Endothelial cell (in vitro differentiated cells): ENCODE measurements at places on chromosomes 7 and 10. TPM values are rescaled to one million over a fixed set of nuclear protein-coding genes. Genes with fewer than 3 reads are reported as not detected.
A peak's percentile ranks its signal among the peaks of the same experiment; 100 is the strongest.

DNA sequence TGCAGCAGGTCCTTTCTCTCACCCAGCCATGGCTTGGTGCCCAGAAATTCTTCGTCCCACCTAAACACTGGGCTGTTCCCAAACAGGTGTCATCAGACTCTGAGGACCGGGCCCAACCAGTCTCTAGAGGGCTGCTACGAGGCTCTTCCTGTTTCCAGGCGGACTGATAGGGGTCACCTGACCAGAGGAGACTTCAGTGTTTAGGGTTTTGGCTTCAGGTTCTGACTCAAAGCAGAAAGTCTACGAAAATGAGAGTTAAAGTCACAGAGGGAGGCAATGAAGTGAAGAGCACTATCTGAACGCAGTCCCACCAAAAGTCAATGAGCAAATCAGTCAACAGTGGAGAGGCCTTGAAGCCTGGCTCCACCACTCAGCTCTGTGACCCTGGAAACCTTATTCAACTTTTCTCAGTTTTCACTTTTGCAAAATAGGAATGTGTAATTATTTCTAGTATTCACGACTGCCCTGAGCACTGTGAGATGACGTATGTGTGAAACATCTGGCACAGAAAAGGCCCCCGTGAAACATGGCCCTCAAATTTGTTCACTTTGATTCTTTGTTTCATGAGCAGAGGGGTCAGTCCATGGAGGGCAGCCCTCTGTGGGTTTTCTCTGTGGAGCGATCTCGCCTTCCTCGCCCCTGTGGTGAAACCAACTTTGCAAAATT, 189.9 kb upstream of the PDE1C start:
- H3K36me3 ChIP-seq: no peaks in the 10 kb centered on the region
- H3K27ac ChIP-seq: no peak overlapping the region
- H3K4me3 ChIP-seq: no peak overlapping the region
- H3K4me1 ChIP-seq: no peaks in the 10 kb centered on the region

DNA sequence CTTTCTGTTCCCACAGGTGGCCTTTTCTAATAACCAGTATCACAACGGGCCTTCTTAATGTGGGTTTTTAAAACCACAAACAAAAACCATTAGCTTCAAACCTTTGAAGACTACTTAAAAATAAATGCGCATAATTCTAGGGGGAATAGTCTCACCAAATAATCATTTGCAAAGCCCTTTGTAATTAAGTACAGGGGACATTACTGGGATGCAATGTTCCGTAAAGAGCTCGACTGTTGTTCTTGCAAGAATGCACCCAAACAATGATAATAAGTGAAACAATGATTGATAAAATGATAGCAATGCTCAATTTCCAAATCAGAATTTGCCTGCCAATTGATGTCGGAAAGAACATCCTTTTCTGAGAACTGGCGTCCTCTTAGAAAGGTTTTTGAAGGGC, 589.1 kb upstream of the ADARB2 start:
- no peak overlapping the region for H3K27ac ChIP-seq
- H3K36me3 ChIP-seq: no peaks in the 10 kb centered on the region
- H3K4me3 ChIP-seq: no peak overlapping the region
- no peaks in the 10 kb centered on the region for H3K4me1 ChIP-seq

DNA sequence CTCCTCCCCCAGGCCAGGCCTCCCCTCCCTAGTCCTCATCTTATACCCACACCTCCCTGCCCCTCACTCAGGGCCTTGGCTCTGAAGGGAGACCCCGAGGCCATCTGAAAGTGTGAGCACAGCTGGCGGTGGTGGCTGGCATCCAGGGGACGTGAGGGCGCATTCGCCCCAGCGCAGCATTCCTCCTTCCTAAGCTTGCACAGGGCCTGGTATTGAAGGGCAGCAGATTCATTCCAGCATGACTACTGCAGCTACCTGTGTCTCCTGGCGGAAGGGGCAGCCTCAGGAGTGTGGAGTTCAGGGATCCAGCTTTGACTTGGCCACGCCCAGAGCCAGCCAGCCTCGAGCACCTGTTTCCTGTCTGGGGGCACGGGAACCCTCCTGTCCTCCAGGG, 72.6 kb downstream of the PARP12 start:
- H3K27me3 ChIP-seq: no peaks in the 10 kb centered on the region
- no peak for DNase-seq
- no peak overlapping the region for H3K27ac ChIP-seq
- no peak overlapping the region for H3K4me3 ChIP-seq
- no peaks in the 10 kb centered on the region for H3K36me3 ChIP-seq

DNA sequence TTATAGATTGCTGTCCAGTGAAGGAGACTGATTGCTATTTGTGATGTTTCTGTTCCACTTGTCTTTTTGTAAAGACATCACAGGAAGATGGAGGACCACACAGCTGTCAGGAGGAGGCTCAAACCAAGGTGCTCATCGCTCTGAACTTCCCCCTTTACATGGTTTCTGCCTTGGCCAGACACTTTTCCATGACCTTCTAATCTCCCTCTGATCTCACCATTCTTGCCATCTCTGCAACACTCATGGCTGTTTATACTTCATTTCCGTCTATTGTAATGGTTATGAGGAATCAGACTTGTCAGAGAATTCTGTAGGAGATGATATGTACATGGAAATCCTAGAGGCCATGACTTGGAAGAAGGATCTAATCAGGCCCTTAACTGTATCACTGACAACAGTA, 1.7 kb upstream of the TAS2R5 start:
- DNase-seq: no peak
- H3K27ac ChIP-seq: no peak overlapping the region

- H3K4me3 ChIP-seq: no peak overlapping the region
- H3K36me3 ChIP-seq: no peaks in the 10 kb centered on the region
- H3K27me3 ChIP-seq: no peaks in the 10 kb centered on the region
Measured at GRCh38 chr10:112490545-112490944, 43.5 kb downstream of the VTI1A start.

GRCh38 chr10:35172574-35172973, 45.9 kb downstream of the CREM start:
- H3K27me3 ChIP-seq: peaks cover 2% of the 10 kb centered on the region

- H3K27me3 ChIP-seq: peaks cover 2% of the 10 kb centered on the region
- H3K27ac ChIP-seq: no peak overlapping the region
- DNase-seq: no peak
- no peak overlapping the region for H3K4me3 ChIP-seq
- no peaks in the 10 kb centered on the region for H3K36me3 ChIP-seq
Measured at GRCh38 chr10:129927351-129928120, 36.5 kb downstream of the EBF3 start.

GRCh38 chr7:127886248-127886647, 145.0 kb downstream of the LRRC4 start:
- H3K27me3 ChIP-seq: no peaks in the 10 kb centered on the region
- no peak for DNase-seq
- peaks cover 55% of the 10 kb centered on the region for H3K4me1 ChIP-seq
- H3K27ac ChIP-seq: no peak overlapping the region
- peaks cover 38% of the 10 kb centered on the region for H3K36me3 ChIP-seq
- no peak overlapping the region for H3K4me3 ChIP-seq

- DNase-seq: no peak
- H3K4me3 ChIP-seq: no peak overlapping the region
- H3K36me3 ChIP-seq: no peaks in the 10 kb centered on the region
- peaks cover 1% of the 10 kb centered on the region for H3K27me3 ChIP-seq
- H3K4me1 ChIP-seq: no peaks in the 10 kb centered on the region
- H3K27ac ChIP-seq: no peak overlapping the region
Measured at GRCh38 chr7:11950281-11950680, 118.3 kb upstream of the THSD7A start.

Gene RAMP3
- 0.62 TPM for total RNA-seq

DNA sequence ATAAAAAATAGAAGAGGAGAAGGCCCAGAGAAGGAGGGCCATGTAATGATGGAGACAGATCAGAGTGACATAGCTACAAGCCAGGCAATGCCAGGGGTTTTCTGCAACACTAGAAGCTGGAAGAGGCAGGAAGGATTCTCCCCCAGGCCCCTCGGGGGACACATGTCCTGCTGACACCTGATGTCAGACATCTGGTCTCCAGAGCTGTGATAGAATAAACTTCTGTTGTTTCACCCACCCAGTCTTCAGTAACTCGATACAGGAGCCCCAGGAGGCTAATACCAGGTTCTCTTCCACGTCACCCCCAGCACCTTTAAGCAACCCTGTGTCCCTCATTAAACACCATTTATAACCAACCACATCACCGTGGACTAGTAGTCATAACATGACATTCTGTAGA, 94.9 kb downstream of the TMEM130 start:
- peaks cover 3% of the 10 kb centered on the region for H3K27me3 ChIP-seq
- H3K27ac ChIP-seq: no peak overlapping the region
- DNase-seq: no peak
- H3K4me3 ChIP-seq: no peak overlapping the region

DNA sequence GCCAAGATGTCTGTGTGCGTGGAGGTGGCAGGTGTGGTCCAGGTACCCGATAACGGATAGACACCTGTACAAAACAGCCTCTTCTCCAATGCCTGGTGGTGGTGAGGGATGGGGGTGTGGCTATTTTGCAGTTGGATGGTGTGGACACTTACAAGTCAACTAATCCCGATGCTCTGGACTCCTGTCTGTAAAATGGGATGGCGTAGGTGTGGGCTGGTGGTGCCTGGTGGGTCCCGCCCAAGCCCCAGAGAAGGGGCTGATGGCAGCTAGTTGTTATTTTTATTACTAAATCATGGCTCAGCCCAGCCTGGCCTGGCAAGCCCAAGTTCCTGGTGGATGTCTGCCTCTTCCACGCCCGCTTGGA, 22.3 kb downstream of the GTF2IRD1 start:
- H3K27me3 ChIP-seq: no peaks in the 10 kb centered on the region
- H3K27ac ChIP-seq: no peak overlapping the region
- peaks cover 17% of the 10 kb centered on the region for H3K4me1 ChIP-seq
- H3K36me3 ChIP-seq: no peaks in the 10 kb centered on the region
- H3K4me3 ChIP-seq: no peak overlapping the region

GRCh38 chr10:86176850-86177536, 189.6 kb downstream of the GRID1 start:
- no peaks in the 10 kb centered on the region for H3K4me1 ChIP-seq
- no peak overlapping the region for H3K27ac ChIP-seq
- H3K36me3 ChIP-seq: no peaks in the 10 kb centered on the region
- peaks cover 5% of the 10 kb centered on the region for H3K27me3 ChIP-seq
- no peak for DNase-seq

- peak overlapping the region; percentile 97 for H3K4me3 ChIP-seq
- no peak for DNase-seq
- peak overlapping the region; percentile 95 for H3K27ac ChIP-seq
- H3K4me1 ChIP-seq: peaks cover 15% of the 10 kb centered on the region
- peaks cover 22% of the 10 kb centered on the region for H3K27me3 ChIP-seq
- H3K36me3 ChIP-seq: peaks cover 13% of the 10 kb centered on the region
Measured at GRCh38 chr7:157335236-157335635, 1.6 kb upstream of the DNAJB6 start.

Gene ZP3
- 105 TPM for total RNA-seq

DNA sequence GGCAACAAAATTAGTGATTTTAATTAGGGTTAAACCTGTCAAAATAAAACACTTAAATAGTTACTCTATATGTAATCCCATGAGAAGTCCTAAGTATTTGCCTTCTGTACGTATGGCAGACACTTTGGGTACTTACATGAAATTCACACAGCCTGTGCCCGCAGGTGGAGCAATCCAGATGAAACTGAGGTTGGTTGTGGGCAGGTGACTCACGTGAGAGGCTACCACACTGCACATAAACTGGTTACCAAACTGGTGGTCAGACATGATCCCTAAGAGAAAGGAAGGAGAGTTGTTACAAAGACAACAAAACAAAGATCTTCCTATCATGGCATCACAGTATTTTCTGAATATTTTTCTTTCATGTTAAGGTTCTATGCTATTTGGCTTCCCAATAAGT, 156.1 kb downstream of the RELN start:
- H3K27ac ChIP-seq: no peak overlapping the region
- no peaks in the 10 kb centered on the region for H3K36me3 ChIP-seq
- peaks cover 1% of the 10 kb centered on the region for H3K27me3 ChIP-seq
- no peak for DNase-seq

Gene SLC18A3
- total RNA-seq: 0.72 TPM

- no peak overlapping the region for H3K4me3 ChIP-seq
- peaks cover 39% of the 10 kb centered on the region for H3K4me1 ChIP-seq
- H3K27ac ChIP-seq: peak overlapping the region; percentile 67
- no peaks in the 10 kb centered on the region for H3K27me3 ChIP-seq
- no peak for DNase-seq
- H3K36me3 ChIP-seq: peaks cover 26% of the 10 kb centered on the region
Measured at GRCh38 chr10:125095228-125095627, 65.1 kb downstream of the CTBP2 start.

DNA sequence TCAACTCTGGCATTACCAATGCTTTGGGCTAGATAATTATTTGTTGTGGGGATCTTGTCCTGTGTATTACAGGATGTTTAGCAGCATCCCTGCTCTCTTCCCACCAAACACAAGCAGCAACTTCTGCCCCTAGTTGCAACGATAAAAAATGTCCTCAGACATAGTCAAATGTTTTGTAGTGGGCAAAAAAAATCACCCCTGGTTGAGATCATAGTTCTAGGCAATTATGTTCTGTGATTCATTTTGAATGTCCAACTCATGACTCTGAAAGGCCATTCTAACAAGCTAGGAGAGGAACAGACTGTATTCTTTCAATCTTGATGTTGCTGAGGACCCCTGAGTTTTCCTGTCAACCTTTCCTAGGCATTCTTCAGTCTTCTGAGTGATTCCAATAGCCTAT, 79.5 kb downstream of the RTKN2 start:
- no peak for DNase-seq
- no peaks in the 10 kb centered on the region for H3K36me3 ChIP-seq
- no peak overlapping the region for H3K4me3 ChIP-seq
- H3K4me1 ChIP-seq: no peaks in the 10 kb centered on the region
- no peak overlapping the region for H3K27ac ChIP-seq
- peaks cover 3% of the 10 kb centered on the region for H3K27me3 ChIP-seq

GRCh38 chr10:119465085-119465484, 77.4 kb downstream of the RGS10 start:
- no peak for DNase-seq
- no peak overlapping the region for H3K27ac ChIP-seq
- no peaks in the 10 kb centered on the region for H3K36me3 ChIP-seq
- H3K4me1 ChIP-seq: no peaks in the 10 kb centered on the region
- no peak overlapping the region for H3K4me3 ChIP-seq

Gene CYP3A7
- total RNA-seq: 0.18 TPM

Gene KCTD7
- 14.6 TPM for total RNA-seq

Gene OGA
- 115 TPM for total RNA-seq

GRCh38 chr7:106737202-106737562, 76.2 kb upstream of the CCDC71L start:
- no peak overlapping the region for H3K27ac ChIP-seq
- no peaks in the 10 kb centered on the region for H3K27me3 ChIP-seq
- DNase-seq: no peak

Gene AASS
- total RNA-seq: 41.9 TPM

DNA sequence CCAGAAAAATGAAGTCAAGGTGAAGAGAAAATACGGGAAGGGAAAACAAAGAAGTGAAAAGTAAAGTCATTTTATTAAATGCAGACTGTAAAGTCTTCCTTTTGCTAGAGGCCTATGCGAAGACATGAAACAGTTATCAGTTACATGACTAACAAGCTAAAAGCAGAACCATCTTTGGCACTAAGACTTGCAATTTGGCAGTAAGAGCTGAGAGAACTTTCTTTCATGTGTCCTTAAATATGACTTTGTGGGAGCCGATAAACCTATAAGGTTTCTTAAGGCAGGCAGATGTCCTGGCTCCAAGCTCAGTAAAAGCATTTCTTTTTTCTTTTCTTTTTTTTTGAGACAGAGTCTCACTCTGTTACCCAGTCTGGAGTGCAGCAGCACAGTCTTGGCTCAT, 10.4 kb downstream of the ANLN start:
- H3K27ac ChIP-seq: no peak overlapping the region
- H3K4me1 ChIP-seq: no peaks in the 10 kb centered on the region
- no peak for DNase-seq

Gene FAS
- total RNA-seq: 23.0 TPM

GRCh38 chr10:86712317-86712707, 44.0 kb downstream of the LDB3 start:
- H3K4me1 ChIP-seq: peaks cover 10% of the 10 kb centered on the region
- H3K4me3 ChIP-seq: peak overlapping the region; percentile 81
- H3K36me3 ChIP-seq: no peaks in the 10 kb centered on the region
- no peak for DNase-seq
- H3K27ac ChIP-seq: no peak overlapping the region
